ENCODE measurements at places on chromosomes 3 and 15. TPM values are rescaled to one million over a fixed set of nuclear protein-coding genes. Genes with fewer than 3 reads are reported as not detected.
A peak's percentile ranks its signal among the peaks of the same experiment; 100 is the strongest.

The CKMT1B gene
- 66.4 TPM for total RNA-seq

The COL8A1 gene
- total RNA-seq = 5.9 TPM

The NCKIPSD gene
- 16.2 TPM for total RNA-seq

The GCNT3 gene
- 17.0 TPM for total RNA-seq

The TIMP4 gene
- total RNA-seq = 5.2 TPM

The CX3CR1 gene
- not detected for total RNA-seq

The NAA50 gene
- total RNA-seq = 106 TPM

The DUOXA2 gene
- total RNA-seq = not detected

The FEM1B gene
- total RNA-seq = 18.1 TPM

- H3K27me3 ChIP-seq = peaks cover 5% of the 10 kb centered on the region
- no peaks in the 10 kb centered on the region for H3K4me1 ChIP-seq
- H3K27ac ChIP-seq = no peak overlapping the region
Observed at GRCh38 chr15:48373821-48374451, 42.7 kb downstream of the DUT start.

DNA sequence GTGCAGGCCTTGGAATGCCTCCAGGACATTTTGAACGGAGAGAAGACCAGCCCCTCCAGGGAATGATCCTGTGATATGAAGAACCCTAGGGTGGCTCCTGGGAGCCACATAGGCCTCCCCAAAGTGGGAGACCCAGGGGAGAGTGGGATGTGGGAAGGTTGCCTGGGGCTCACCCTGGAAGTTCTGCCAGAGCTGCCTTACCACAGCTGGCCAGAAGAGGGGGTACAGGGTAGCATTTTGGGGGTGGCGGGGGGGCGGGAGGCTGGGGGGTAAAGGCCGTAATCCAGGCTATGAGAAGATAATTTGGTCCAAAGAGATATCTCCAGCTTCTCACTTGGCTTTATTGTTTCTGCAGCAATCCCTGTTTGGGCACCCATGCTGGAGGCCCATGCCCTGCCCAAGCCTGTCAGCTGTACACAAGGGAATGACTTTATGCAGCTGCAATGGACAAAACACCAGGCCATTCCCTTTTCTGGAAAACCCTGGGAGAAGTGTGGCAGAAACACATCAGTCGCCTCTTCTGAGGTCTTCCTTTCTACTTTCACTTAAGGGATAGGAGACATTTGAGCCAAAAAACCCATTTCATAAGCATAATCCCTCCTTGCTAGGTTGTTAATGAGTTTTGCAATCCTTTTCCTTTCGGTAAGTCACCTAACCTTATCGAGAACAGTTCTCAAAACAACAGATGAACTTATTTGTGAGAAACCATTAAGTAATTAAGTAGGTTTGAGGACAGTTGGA, 11.0 kb upstream of the MUSTN1 start:
- peaks cover 12% of the 10 kb centered on the region for H3K36me3 ChIP-seq
- DNase-seq = no peak
- no peaks in the 10 kb centered on the region for H3K27me3 ChIP-seq
- H3K4me3 ChIP-seq = no peak overlapping the region
- H3K4me1 ChIP-seq = peaks cover 27% of the 10 kb centered on the region
- H3K27ac ChIP-seq = peak overlapping the region; percentile 76

GRCh38 chr3:9669720-9670432, 20.6 kb downstream of the MTMR14 start:
- no peak for DNase-seq
- no peak overlapping the region for H3K4me3 ChIP-seq
- H3K36me3 ChIP-seq = peaks cover 100% of the 10 kb centered on the region

DNA sequence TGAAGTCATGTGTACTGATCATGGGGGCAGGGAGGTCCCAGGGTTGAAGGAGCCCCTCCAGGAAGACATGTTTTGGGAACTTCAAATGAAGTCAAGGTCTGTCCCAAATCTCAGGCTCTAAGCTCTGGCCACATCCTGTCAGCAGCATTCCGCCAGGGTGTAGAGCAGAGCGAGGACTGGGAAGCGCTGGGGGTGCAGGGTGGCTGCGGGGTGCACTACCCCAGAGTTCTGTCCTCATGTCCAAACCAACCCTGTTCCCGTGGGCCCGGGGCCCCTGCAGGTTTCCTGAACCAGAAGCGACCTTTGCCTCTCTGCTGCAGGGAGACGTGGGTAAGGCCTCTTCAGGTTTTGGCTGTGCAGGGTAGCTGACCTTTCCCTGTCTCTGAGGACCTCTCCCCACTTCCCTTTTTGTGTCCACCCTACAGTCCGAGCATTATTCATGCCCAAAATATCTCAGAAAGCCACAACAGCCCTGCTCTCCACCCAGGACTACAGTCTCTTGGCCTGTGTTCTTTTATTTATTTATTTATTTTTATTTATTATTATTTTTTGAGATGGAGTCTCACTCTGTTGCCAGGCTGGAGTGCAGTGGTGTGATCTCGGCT, 26.6 kb upstream of the FLNB start:
- DNase-seq = no peak
- no peak overlapping the region for H3K4me3 ChIP-seq
- peaks cover 47% of the 10 kb centered on the region for H3K4me1 ChIP-seq
- H3K27me3 ChIP-seq = no peaks in the 10 kb centered on the region

DNA sequence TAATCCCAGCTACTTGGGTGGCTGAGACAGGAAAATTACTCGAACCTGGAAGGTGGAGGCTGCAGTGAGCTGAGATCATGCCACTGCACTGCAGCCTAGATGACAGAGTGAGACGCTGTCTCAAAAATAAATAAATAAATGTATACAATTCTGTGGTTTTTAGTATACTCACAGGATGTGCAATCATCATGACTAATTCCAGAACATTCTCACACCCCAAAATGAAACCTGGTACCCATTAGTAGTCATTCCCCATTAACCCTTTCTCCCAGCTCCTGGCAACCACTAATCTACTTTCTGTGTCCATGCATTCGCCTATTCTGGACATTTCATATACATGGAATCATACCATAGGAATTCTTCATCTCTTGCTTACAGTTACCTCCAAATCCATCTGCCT, 44.5 kb downstream of the LRRFIP2 start:
- no peak for DNase-seq
- no peaks in the 10 kb centered on the region for H3K27me3 ChIP-seq
- no peak overlapping the region for H3K4me3 ChIP-seq

DNA sequence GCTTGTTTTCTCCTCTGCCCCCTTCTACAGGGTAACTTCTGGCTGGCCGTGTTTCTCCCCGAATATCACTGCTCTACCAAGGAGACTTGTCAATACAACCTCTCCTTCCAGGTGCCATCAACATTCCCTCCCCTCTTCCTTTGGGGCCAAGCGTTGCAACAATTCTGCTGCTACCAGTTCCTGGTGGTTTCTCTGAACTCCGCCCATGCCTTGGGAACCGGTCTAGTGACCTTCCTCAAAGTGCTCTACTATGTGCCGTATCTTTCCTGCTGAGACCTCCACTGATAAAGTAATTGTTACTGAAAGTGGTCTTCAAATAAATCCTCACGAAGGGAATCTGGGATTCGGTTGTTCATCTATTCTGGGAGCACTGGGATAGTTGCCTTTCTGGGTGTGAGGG, 26.2 kb downstream of the PCSK6 start:
- H3K4me3 ChIP-seq = no peak overlapping the region
- peak; percentile 64 for DNase-seq
- H3K36me3 ChIP-seq = no peaks in the 10 kb centered on the region

GRCh38 chr3:4292301-4292700, 10.9 kb upstream of the SETMAR start:
- no peak for DNase-seq
- H3K27me3 ChIP-seq = no peaks in the 10 kb centered on the region
- H3K4me3 ChIP-seq = no peak overlapping the region
- H3K4me1 ChIP-seq = no peaks in the 10 kb centered on the region
- no peak overlapping the region for H3K27ac ChIP-seq

- H3K27me3 ChIP-seq = no peaks in the 10 kb centered on the region
- no peak for DNase-seq
- H3K4me1 ChIP-seq = no peaks in the 10 kb centered on the region
- H3K36me3 ChIP-seq = no peaks in the 10 kb centered on the region
- no peak overlapping the region for H3K27ac ChIP-seq
Observed at GRCh38 chr15:35166730-35167359, 81.8 kb upstream of the NANOGP8 start.

DNA sequence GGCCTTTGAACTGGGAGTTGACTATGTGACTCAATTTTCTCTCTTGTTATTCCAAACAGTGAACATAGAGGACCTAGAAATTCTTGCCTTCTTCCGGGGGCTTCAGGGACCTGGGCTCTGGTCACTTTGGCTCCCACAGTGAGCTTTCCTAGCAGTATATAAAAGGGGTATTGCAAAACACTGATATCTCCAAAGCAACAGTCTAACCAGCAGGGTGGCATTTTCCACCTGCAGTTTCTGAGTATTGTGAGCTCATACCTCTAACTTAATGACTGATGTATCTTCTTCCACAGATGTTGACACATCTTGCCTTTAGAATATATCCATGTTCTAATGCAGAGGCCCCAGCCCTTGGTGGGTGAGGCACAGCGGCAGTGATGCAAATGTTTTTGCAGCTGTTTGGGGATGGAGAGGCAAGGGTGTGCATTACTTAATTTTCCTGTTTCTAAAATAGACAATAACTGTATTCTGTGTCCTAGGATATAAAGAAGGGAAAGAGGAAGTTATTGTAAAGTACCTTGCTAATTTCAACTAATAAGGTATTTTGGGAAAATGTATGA, 45.7 kb upstream of the ADGRG7 start:
- H3K27me3 ChIP-seq = no peaks in the 10 kb centered on the region
- no peak overlapping the region for H3K27ac ChIP-seq
- DNase-seq = no peak
- H3K4me1 ChIP-seq = no peaks in the 10 kb centered on the region
- H3K36me3 ChIP-seq = no peaks in the 10 kb centered on the region

- H3K36me3 ChIP-seq = no peaks in the 10 kb centered on the region
- H3K27me3 ChIP-seq = no peaks in the 10 kb centered on the region
- H3K27ac ChIP-seq = peak overlapping the region; percentile 36
- no peak overlapping the region for H3K4me3 ChIP-seq
- DNase-seq = peak; percentile 41
Observed at GRCh38 chr15:78103406-78104118, 11.2 kb downstream of the SH2D7 start.

DNA sequence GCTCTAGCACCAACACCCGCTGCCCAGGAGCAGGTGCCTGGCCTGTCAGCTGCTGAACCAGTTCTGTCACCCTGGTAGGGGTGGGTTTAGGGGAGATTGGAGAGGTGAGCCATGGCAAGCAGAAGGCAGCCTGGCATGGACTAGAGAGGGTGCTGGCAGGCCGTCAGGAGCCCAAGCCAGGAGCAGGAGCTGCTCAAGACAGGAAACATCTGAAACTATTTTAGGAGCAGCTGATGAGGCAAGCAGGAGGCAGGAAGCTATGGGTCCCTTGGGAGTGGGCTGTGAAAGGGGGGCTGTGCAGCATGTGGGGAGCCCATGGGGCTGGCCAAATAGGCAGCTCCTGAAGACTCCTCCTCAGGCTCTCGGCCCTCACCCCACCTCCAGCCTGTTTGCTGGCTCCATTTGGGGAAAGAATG, 2.3 kb downstream of the INKA1 start:
- H3K4me3 ChIP-seq = peak overlapping the region; percentile 83
- DNase-seq = peak; percentile 92
- peak overlapping the region; percentile 90 for H3K27ac ChIP-seq
- H3K36me3 ChIP-seq = peaks cover 7% of the 10 kb centered on the region
- H3K4me1 ChIP-seq = peaks cover 40% of the 10 kb centered on the region

GRCh38 chr15:78842519-78842918, 30.2 kb upstream of the MORF4L1 start:
- H3K27ac ChIP-seq = no peak overlapping the region
- no peak for DNase-seq
- H3K27me3 ChIP-seq = no peaks in the 10 kb centered on the region
- no peak overlapping the region for H3K4me3 ChIP-seq
- no peaks in the 10 kb centered on the region for H3K4me1 ChIP-seq

DNA sequence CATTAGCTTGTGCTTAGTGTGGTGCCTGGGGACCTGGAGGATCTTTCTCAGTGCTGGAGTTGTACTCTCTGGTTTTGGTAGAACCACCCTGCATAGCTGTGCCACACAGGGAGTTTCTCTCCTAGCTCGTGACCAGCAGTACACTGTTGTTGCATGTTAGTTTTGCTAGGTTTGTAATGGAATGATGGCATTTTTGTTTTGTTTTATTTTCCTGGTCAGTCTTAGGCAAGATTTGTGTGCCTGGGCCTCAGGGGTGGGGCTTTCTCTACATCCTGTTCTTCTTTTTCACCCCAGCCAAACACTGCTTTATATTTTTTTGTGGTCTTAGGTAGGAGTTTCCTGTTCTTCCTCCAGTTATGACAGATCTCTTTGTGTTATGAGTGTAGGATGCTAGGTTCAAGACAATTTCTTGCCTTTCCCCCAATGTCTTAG, 534.5 kb upstream of the KCNMB2 start:
- H3K36me3 ChIP-seq = no peaks in the 10 kb centered on the region
- H3K4me3 ChIP-seq = no peak overlapping the region
- no peak for DNase-seq
- no peaks in the 10 kb centered on the region for H3K27me3 ChIP-seq

- no peaks in the 10 kb centered on the region for H3K27me3 ChIP-seq
- H3K27ac ChIP-seq = peak overlapping the region; percentile 35
- peaks cover 82% of the 10 kb centered on the region for H3K36me3 ChIP-seq
- DNase-seq = no peak
- H3K4me1 ChIP-seq = peaks cover 55% of the 10 kb centered on the region
- H3K4me3 ChIP-seq = no peak overlapping the region
Observed at GRCh38 chr15:89329329-89330084, 5.1 kb downstream of the POLG start.

DNA sequence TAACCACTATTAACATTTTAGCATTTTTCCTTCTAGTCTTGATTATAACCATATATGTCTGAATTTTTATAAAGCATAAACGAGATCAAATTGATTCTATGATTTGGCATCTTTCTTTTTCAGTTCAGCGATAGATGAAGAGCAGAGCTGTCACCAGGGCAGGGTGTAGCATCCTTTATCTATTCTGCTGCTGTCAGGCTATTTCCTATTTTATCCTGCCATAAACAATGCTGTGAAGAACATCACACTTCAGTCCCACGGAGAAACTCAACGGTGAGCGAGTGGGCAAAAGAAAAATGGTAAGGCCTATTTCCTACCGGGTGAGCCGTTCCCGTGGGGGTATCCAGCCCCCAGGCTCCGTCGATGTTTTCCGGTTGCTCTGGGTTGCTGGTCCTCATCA, 15.5 kb downstream of the TMEM40 start:
- H3K36me3 ChIP-seq = no peaks in the 10 kb centered on the region
- H3K4me1 ChIP-seq = no peaks in the 10 kb centered on the region
- no peak overlapping the region for H3K27ac ChIP-seq
- no peak overlapping the region for H3K4me3 ChIP-seq

DNA sequence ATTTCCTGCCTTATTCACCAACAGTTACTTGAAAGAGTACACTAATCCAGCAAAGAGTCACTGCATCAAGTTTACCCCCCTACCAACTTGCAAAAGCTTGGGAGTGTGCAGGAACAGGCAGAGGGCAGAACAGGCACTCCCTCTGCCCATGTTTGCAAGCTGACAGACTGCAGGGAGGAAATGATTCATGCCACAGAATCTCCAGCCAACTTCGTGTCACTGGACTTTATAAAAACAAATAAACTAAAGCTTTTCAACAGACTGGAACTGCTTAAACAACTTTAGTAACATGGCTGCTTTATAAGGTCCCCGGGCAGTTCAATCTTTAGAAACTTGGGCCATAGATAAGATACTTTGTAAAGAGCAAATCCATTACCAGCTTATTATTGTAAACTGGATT, 129.5 kb downstream of the THRB start:
- no peaks in the 10 kb centered on the region for H3K36me3 ChIP-seq
- H3K27me3 ChIP-seq = no peaks in the 10 kb centered on the region
- DNase-seq = peak; percentile 89
- H3K27ac ChIP-seq = peak overlapping the region; percentile 50
- peaks cover 61% of the 10 kb centered on the region for H3K4me1 ChIP-seq
- no peak overlapping the region for H3K4me3 ChIP-seq
